ENCODE measurements at places on chromosomes 2 and 18.
A peak's percentile ranks its signal among the peaks of the same experiment; 100 is the strongest.

GRCh38 chr2:229725716-229726574, 11.6 kb upstream of the DNER start:
- DNase-seq = no peak

- DNase-seq = no peak
Observed at GRCh38 chr2:42736598-42737322, 27.2 kb downstream of the OXER1 start.

DNA sequence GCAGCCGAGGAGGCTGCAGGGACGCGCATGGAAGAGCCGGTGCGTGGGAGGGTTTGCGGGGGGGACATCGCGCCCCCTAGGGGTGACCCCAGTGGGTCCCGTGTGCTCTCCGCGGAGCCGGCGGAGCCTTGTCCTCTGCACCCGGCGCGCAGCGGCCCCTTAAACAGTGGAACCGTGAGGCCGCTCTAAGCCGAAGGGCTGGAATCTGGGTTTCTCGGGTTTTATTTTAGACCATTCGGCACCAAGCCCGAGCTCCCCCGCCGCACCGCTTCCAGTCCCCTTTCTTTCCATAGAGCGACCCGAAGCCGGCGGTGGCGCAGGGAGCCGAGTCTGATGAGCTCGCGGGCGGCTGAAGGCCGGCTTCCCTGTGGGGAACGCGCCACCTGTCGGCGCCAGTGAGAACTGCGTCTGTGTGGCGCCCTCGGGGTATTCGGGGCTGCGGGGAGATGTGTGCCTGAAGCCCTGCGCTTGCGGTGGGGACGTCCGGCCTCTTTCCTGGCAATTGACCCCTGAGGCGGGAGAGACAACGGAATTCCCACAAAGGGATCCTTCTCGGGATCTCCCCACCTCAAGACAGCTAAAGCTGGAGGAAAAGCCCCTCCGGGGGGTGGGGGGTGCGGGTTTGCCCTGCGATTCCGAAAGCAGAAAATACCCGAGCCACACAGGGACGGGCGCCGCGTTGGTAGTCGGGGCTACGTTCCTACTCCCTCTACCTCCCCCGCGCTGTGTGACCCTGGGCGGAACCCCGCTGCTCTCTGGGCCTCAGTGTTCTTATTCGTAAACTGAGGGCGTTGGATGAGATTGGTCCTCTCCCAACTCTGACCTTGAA, 8.2 kb upstream of the EN1 start:
- DNase-seq = peak; percentile 29

- no peak for DNase-seq
Observed at GRCh38 chr2:1618191-1618961, 125.9 kb downstream of the PXDN start.

- DNase-seq = no peak
Observed at GRCh38 chr2:108922141-108922915, 66.7 kb downstream of the EDAR start.

- peak; percentile 43 for DNase-seq
Observed at GRCh38 chr18:62420513-62421209, 95.6 kb downstream of the TNFRSF11A start.

DNA sequence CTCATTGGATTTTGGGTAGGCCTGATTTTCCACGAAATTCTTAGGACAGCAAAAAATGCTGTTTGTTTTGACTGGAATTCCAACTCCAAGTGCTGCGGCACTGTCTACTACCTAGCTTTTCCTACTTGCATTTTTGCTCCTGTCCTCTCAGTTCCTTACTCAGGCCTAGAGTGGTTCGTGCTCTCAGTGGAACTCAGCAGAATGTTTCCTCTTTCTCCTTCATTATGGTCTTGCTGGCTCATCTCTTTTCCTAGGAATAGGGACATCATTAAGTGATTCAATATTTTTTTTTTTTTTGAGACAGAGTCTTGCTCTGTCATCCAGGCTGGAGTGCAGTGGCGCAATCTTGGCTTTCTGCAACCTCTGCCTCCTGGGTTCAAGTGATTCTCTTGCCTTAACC, 37.9 kb downstream of the GEMIN6 start:
- no peak for DNase-seq

DNA sequence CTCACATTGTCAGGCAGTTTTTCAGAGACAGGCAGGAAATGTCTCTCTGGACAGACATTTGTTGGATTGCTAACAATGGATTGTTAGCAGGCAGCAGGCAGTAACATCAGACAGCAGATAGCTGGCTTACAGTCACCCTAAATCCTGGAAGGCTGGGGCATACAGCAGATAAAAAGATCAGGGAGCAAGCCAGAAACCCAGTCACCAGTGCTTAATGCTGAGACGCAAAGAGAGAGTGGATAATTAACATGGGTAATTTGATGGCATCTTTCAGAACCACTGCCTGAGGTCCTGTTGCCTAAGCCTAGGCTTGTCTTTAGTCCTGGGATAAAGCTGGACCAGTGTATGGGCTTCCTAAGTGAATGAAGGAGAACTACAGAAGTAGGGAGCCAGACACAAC, 22.4 kb downstream of the MC4R start:
- DNase-seq = no peak

- no peak for DNase-seq
Observed at GRCh38 chr18:65235966-65236624, 514.7 kb upstream of the CDH7 start.

GRCh38 chr18:48926420-48926857, 24.3 kb downstream of the SMAD7 start:
- no peak for DNase-seq

DNA sequence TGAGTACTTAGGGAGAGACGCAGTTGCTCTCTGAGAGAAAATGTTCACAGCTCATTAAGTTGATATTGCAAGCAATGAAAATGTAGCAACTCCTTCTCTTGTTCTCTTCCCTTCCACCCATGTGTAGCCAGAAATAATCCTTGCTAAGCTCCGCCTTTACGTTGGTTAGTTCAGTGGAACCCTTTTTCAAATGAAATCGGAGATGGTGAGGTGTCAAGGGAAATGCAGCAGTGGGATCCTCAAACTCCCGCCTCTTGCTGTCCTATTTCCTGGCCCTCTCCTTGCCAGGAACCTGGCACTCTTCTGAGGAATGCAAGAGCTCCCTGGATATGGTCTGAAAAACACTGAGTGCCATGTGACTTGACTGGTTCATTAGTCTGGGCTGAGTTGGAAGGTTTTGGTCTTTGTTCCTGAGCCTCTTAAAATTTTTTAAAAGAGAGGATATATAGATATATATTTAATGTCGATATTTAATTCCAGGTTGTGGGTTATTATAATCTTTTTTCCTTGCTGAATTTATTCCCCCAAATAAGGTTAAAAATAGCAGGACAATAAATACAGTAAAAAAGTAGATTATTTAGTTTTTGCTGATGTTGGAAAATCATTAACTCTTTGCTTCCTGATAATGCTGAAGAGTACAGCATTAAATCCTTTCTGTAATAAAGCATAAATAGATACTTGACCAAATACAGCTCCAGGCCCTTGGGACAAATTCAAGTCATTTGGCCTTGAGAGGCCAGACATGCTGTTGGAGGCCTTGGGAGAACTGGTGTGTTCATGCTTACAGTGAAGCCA, 116.2 kb downstream of the EML6 start:
- DNase-seq = no peak

DNA sequence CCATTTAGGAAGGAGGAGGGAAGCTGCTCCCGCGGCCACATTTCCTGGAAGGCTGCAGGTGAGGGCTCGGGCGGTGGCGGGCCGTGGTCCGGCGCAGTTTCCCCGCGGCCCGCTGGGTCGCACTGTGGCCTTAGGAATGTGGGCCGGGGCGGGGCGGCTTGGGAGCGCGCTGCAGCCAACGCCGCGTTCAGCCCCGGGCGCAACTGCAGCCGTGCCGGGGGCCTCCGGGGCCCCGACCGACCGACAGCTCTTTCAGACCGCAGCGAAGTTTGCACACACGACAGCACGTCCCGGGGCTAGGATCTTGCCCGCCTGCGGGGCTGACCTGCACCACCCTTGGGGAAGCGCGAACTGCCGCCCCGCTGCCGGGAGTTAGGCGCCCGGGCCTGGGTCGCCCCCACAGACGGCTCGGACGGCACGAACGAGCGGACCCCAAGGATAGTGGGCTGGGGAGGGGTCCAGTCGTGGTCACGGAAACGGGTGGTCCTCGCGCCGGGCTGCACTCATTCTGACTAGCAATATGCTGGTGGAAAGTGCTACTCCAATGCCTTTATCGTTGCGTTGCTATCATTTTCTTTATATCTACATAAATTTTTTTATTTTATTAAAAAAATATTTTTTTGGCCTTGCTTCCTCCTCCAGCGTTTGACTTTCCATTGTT, 69.9 kb upstream of the DLX2 start:
- peak; percentile 50 for DNase-seq

GRCh38 chr18:75621818-75622217, 194.3 kb upstream of the SMIM21 start:
- DNase-seq = no peak

DNA sequence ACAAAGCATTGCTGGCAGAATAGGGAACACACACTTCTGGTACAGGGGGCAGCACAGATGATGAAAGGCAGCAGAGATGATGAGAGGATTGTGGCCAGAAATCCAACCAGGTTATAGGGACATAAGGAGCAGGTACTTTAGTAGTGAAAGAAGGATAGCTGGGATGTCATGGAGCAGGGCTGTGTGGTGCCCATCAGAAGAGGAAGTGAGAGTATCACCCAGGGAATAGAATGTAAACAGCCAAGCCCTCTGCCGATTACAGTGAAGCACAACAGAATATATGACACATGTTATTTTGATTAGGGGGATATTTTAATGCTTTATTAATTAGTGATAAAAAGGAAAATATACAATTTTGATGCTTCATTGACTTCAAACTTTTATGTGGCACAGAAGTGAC, 883.4 kb upstream of the CDH2 start:
- no peak for DNase-seq

DNA sequence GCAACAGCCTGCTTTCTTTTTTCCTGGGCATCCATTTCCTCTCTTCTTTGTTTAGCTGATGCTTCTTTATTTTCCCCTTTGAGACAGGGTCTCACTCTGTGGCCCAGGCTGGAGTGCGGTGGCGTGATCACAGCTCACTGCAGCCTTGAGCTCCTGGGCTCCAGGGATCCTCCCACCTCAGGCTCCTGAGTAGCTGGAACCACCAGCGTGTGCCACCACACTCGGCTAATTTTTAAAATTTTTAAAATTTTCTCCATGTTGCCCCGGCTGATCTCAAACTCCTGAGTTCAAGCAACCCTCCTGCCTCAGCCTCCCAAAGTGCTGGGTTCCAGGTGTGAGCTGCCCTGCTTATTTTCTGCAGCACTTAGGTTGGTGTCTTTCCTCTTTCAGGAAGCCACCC, 58.7 kb downstream of the NTSR2 start:
- no peak for DNase-seq

DNA sequence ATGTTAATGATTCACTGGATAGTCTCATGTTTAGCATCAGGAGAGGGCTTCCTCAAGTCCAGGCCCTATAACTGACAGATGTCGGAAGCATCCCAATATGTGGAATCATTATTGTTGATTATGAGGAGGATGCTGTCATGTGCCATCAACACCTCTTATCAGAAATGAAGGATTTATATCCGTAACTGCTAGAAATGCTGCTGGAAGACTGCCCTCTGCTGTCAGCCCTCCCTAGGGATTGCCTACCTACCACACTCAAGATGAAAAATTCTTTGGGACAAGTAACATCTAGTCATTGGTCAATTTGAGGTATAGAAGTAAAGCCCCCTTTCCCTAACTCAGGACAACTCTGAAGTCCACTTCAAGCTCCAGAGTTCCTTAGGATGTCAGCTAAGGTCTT, 1166.5 kb upstream of the NXPH2 start:
- no peak for DNase-seq

GRCh38 chr2:238774071-238774470, 73.8 kb upstream of the TWIST2 start:
- DNase-seq = no peak

GRCh38 chr2:67055387-67056304, 341.5 kb upstream of the ETAA1 start:
- no peak for DNase-seq

DNA sequence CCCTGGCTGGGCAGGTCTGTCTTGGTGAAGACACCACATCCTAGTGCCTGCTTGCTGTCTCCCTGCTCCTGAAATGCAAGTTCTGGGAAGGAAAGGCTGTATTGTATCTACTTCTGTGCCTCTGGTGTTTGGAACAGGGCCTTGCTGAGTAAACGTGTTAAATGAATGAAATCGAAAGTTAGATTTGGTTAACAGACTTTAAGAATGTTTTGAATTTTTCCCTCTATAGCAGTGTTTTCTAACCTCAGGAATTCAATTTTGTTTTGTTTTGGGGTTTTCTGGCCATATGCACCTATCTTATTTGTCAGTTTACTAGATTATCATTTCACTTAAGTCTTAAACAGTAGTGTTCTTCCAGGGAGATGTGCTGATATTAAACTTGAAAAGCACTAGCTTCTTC, 20.7 kb downstream of the FARP2 start:
- DNase-seq = no peak
